Activated T-cell treated with anti-CD3 and anti-CD28 coated beads, Interleukin-2, amount 50 U/mL, for 48 hours (primary cell): ENCODE measurements at places on chromosomes 3 and 15.

DNA sequence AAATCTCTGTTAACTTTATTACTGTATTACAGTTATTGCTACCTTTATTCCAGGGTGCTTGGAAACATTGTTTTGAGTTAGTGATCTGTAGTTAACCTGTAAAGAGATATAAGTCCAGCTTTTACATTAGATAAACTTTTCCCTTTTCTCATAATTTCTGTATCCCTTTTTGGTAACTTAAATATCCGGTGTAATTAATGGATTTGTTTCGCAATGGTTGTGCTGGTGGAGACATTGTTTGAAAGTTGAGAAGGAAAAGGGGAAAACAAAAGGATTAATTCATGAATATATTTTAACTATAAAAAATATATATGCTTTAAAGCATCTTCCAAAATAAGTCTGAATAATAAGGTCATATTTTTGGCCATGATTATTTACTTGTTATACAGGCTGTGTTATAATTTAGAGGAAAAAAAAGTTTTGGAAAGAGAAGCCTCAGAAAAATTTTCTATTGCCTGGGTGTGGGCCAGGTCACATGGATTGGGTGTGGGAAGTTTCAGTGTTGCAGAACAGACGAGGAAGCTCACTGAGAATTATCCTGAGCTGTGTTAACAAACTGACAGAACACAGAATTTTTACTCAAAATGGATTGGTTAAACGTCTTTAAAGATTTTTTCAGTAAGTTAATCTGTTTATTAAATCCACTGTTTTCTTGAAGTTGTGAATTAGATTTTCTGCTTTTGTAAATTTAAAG is 27.7 kb upstream of the IL20RB start:
- no peak for DNase-seq

DNA sequence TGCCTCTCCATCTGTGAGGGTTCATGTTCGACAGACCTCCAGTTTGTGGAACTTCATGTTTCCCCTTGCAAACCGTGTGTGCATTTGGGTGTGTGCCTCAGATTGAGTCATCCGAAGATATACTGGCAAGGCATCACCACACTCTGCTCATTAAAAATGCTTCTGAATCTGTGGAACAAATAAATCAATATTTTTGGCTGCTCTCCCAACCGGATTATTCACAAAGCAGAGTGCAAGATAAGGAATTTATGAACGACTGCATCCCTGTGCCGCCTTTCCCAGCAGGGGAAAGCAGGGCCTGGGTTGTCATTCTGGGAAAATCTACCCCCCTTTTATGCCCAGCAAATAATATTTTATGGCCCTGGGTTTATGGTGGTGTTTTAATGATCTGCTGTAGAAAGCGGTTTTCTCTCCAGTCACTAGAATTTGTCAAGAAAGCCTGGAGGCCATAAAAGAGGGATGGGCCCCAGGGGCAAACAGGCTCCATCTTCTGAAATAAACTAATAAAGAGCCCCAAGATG is 4.2 kb upstream of the WNT5A start:
- no peak for DNase-seq

DNA sequence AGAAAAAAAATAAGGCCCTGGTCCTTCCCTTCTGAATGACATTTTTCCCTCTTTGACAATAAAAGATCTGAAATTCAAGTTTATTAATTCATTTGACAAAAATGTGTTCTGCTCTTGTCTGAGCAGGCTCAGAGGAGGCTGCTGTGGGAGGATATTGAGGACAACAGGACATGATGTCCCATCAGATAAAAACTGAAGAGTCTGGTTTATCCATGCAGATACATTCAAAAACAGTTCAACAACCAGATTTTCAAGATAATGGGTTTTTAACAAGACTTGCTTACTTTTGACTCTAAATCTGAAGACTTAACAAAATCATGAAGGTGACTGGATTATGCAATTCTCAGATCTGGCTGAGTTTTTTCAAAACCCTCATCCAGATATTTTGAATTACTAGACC is 36.9 kb upstream of the STRIT1 start:
- no peak for DNase-seq

DNA sequence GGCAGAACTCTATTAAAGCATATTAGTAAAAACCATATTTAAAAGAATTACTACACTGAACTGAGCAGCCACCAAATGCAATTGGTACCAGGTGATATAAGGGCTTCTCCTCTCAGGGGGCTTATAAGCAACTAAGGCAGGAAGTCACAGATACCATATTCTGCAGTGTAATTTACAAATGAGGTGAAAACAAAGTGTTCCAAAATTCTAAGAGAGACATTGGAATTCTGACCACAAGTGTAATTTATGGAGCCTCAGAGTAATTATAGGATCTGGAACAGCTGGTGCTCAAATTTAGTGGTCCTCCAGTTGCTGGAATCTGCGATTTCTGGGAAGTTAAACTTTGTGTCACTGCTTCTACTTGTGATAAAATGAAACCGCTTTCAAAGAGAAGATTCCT is 3.1 kb upstream of the NR1I2 start:
- DNase-seq: no peak

- DNase-seq: no peak
Measured at GRCh38 chr3:107680698-107681097, 157.9 kb downstream of the BBX start.

- DNase-seq: no peak
Measured at GRCh38 chr15:31100738-31101137, 787 bp downstream of the TRPM1 start.

DNA sequence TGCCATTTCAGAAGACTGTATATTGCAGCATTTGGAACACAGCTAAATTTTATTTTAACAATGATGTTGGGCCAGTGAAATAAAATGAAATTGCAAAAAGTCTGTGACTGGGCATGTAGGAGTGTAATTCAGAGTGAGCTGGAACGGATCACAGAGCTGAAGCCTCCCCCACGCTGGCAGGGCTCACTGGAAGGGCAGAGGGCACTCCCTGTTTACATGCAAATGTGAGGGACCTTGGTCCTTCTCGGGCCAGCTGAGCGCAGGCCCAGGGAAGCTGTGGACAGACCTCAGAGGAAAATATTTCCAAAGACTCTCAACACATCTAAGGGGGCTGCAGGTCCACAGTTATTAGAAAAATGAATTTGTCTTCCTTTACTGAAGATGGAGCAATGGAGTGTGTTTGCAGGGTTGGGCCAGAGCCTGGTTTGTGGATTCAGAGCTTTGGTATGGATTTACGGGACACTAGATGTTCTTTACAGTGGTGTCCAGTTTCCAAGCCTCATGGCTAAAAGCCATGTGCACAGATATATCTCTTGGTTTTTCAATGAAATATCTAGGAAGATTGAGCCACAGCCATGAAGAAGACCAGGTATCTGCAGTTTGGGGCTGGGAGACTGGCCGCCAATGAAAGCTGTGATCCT is 32.0 kb downstream of the TRPM1 start:
- DNase-seq: no peak

DNA sequence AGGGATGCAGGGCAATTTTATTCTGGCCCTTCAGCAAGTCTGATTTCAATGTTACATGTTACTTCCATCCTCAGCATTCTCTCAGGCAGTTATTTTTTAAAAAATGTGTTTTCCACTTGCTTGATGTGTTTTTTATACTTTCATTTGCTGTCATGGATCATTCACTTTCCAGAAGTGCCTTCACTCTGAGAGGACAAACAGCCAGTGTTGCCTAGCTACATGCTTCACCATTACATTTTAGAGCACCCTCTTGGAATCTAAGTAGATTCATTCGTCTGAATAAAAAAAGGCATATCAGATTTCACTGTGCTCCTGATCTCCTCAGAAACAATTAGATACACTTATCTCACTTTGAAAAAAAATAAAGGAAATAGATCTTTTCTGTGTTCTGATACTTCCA is 93.6 kb upstream of the POU1F1 start:
- DNase-seq: no peak

DNA sequence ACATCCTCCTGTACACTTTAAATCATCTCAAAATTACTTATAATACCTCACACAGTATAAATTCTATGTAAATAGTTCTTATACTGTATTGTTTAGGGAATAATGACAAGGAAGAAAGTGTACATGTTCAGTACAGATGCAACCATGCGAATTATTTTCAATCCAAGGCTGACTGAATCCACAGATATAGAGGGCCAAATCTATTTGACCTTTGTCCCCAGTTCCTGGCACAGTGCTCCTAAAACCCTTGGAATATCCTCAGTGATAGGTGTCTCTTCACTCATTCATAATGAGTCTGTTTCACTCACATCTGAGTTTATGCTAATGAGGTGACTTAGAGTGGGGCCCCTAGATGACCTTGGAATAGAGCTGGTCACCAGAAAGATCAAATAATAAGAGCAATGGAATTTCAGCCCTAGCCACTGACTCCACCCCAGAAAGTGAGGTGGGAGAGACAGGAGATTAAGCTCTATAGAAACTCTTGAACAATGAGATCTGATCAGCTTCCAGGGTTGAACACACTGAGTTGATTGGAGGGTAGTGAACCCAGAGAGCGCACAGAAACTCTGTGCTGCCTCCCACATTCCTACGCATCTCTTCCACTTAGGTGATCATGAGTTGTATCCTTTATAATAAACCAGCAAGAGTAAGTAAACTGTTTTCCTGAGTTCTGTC is 65.3 kb downstream of the ADAM10 start:
- no peak for DNase-seq

DNA sequence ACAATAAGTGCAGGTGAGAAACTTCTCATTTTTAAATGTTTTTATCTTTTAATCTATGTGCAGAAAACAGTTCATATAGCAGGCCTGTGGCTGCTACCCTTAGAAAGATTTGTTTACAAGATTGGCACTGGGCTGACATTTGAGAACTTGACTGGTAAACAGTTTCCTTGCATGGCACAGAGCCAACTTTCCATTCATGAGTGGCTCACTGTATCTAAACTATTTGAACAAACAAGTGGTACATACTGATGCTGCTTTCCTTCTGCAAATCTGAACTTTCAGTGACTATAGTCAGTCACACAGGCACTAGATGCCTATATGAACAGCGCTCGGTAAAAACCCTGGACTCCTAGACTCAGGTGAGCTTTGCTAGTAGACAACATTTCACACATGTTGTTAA is 6.3 kb upstream of the GTPBP8 start:
- DNase-seq: no peak

GRCh38 chr15:59797756-59798604 is 108.9 kb upstream of the BNIP2 start:
- DNase-seq: no peak

DNA sequence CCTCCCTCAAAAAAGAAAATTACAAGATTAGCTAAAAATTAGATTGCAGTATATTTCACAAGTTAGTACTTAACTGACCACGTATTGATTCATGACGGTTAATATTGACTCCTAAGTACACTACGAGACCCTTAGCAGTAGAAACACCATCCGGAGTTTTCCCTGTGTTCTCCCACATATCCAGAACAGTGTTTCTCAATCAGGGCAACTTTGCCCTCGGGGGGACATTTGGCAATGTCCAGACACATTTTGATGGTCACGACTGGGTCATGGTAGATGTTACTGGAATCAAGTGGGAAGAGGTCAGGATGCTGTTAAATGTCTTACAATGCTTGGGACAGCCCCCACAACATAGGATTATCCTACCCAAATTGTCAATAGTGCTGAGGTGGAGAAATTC is 40.7 kb upstream of the LIPC start:
- DNase-seq: no peak

DNA sequence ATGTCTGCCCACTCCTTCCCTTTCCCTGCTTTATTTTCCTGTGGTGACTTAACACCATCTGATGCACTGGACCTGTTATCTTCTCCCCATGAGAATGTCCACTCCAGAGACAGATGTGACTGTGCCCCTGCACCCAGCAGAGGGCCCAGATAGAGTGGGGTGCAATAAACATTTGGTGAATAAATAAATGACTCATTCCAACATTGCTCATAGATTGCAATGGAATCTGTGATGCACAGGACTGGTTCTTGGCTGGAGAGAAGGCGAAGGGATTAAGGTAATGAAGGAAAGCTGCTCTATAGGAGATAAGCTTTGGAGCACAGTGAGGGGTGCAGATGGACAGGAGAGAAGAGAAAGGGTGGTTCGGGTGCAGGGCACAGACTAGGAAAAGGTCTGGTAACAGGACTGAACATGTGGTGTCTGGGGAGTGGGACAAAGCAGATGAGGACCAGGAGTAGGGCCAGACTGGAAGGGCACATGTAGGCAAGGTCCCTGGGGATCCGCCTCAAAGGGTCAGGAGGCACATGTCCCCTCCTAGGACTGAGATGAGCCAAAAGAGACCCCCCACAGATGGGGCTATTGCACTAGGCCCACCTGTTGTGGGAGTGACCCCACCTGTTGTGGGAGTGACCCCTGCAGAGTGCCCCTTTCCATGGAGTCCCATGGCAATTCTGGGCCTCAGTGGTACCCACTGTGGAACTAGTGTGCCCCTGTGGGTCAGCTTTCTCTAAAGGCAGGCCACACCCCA is 17.5 kb upstream of the POC1A start:
- DNase-seq: no peak

GRCh38 chr3:174536319-174536718 is 322.8 kb upstream of the NAALADL2 start:
- no peak for DNase-seq

GRCh38 chr3:23845326-23846216 is 39.8 kb downstream of the UBE2E1 start:
- no peak for DNase-seq

GRCh38 chr3:147930232-147930807 is 521.2 kb downstream of the ZIC1 start:
- DNase-seq: no peak

- no peak for DNase-seq
Measured at GRCh38 chr3:116331380-116331779, 113.9 kb downstream of the LSAMP start.
